ENCODE measurements at places on chromosomes 1 and 21.

DNA sequence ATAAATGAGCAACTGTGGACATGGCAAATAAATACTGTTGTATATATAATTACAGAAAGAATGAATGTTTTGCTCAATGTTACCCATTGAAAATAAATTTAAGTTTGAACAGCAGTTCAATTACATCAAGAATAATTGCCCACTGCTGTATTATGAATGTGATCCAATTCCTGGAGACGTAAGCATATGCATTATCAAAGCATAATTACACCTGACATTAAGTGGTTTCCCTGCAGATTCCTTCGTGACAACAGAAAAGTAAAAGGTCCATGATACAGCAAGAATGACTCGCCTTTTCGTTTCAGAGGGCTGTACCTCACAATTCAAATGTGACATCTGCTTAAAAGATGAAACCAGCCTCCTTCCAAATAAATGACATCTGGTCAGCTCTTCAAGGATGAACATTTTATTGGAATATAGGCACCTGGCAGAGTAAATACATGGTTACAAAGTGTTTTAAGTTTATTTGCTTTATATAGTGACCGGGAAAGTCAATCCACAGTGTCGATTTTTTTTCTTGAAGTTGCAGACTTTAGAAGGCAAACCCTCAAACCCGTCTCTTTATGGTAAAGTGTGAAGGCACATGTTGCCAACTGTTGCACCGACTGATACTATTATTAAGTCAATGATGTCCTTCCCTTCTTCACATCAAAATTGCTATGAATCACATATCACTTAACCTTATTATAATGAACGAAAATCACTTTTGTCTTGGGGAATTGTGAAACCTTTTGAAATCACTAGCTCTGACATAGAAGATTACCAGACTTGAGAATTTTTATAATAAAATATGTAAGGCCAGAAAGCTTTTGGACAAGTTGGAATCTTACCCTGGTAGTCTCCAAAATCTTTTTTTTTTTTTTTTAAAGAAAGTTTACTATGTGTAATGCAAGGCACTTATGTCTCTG lies 36.2 kb upstream of the EDEM3 start:
- no peak for DNase-seq

GRCh38 chr1:61640531-61641530 lies 84.1 kb downstream of the TM2D1 start:
- no peak for DNase-seq

- no peak for DNase-seq
These were observed 56.9 kb upstream of the MAP1LC3C start for GRCh38 chr1:242055749-242056320.

DNA sequence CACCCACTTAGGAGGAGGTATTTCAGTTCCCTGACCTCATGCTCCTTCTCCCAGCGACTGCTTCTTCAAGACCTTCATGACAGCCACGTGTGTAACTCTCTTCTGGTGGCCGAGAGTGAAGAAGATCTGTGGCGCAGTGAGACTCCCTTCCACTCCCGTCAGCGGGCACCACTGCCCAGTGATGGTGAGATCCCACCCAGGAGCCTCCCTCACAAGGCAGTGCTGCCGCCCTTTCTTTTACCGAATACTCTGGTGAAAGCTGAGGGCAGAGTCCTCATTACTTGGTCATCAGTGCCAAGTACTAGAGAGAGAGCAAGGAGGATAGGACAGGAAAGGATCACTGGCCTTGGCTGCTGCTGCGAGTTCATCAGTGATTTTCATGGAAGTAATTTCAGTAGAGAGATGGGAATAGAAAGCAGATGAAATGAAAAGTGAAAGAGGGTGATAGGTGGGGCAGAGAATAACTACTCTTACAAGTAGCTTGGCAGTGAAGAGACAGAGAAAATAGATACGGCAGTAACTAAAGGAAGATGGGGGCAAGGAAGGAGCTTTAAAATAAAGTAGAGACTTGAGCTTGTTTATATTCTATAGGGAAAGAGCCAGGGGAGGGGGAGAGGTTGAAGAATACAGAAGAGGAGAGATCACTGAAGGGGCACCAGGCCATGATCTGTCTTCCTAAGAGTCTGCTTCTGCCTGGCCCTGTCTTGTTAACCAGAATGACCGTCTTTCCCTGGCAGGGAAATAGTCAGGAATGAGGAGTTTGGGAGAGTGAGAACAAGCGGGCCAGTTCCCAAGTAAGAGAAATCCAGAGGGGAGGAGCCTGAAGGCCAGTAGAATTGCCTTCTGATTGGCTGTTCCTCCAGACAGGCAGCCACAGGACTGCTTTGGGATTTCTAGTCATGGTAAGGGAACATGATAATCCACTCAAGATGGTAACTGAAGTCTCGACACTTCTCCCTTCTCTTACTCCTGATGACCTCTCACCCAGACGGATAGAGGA lies 18.3 kb downstream of the HYI start:
- no peak for DNase-seq

DNA sequence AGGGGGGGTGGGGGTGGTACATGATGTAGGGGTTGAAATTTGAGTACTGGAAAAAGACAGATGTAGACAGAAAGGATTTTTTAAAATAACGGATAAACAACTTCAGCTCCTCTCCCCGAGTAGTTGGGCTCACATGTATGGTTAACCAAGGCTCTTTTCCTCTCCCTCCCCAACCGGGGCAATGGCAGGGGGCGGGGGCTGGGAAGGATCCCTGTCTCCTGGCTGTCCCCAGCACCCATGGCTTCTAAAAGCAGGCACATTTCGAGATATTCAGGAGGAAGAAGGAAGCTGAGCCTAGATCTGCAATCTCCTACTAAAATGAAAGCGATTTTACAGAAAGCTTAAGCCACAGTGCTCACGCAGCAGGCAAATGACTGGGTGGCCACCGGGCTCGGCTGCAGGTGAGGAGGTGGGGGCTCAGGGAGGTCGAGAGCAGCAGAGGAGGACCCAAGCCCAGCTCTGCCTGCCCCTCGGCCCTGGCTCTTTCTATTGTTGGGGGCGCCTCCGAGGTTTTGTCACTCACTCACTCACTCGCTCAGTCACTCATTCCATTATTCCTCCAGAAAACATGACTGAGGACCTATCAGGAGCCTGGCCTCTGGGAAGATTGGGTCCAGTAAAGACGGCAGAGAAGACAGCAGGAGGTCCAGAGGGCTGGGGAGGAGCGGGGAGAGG lies 573.3 kb downstream of the PTPRU start:
- no peak for DNase-seq

- DNase-seq, result no peak
These were observed 122.0 kb downstream of the MRPS6 start for GRCh38 chr21:34195335-34195734.

Measured in NCI-H187 treated with DMSO at 0.1 percent for 48 hours (cell line).